ENCODE measurements at places on chromosomes 5 and 9.

GRCh38 chr9:122263699-122264349, 816 bp downstream of the RBM18 start:
- DNase-seq = no peak

- DNase-seq = no peak
These were observed 529 bp downstream of the UBAC1 start for GRCh38 chr9:135960411-135961276.

DNA sequence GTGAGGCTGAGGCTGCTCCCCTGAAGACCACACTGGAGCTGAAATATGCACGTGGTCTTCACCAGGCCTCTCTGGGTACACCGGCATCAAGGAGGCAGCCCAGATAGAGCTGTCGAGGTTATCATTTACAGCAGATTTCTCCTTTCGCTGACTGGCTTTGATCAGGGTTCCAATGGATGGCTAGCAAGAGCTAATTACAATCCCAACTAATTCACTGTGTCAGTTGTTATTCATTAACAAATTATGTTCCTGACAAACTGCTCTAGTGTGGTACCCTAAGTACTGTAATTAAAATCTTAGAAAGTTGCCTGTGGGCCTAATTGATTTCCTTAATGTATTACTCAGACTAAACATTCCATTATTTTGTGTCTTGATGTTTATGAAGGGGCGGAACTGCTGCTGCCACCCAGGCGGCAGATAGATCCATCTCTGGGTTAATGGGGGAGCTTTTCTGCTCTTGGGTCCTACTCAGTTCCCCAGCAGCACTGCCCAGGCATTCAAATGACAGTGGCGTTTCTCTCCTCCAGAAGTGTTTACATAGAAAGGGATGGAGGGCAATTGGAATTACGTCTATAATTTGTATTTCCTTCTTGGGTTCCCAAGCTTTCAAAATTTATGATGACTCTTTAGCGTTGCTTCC, 71.7 kb upstream of the RAD23B start:
- no peak for DNase-seq

- no peak for DNase-seq
These were observed 446.6 kb downstream of the ARHGEF28 start for GRCh38 chr5:74072646-74073045.

- no peak for DNase-seq
These were observed 760.9 kb upstream of the ACO1 start for GRCh38 chr9:31623511-31623910.

DNA sequence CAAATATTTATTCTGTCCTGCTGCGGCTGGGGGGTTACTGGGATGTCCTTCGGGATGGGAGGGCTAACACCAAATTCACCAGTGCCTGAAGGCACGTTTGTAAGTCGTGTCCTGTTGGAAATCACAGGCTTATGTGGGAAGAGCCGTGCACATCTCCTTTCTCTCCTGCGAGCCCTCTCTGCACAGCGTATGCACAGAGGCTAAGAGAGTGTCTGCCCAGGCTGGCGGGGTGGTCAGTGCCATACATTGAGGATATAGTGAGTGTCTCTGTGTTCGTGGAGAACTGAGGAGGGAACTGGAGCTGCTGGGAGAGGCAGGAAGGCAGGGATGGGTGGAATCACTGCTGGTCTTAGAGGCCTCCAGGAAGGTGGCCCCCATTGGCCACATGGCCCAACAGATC, 110.1 kb downstream of the WNK2 start:
- DNase-seq = no peak

DNA sequence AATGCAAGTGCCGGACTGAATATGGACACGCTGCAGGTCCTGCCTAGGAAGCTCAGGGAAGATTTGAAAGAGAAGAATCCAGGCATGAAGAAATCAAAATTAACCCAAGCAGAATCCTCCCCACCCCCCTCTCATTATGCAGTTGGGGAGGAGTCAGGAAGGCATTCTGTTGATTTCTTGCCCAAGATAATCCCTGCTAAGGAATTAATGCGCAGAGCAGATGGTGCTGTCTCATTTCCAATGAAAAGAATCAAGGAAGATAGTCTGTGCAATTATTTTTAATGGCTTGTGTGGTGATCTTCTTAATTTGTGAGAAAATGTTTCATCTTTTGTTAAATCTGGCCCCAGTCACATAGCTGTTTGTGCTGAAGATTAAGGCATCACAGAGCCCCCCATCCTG, 145.0 kb downstream of the ZNF462 start:
- DNase-seq = no peak

GRCh38 chr5:2525351-2525750, 226.1 kb downstream of the IRX2 start:
- DNase-seq = no peak

- DNase-seq = no peak
These were observed 836 bp downstream of the PCSK5 start for GRCh38 chr9:75891277-75891741.

DNA sequence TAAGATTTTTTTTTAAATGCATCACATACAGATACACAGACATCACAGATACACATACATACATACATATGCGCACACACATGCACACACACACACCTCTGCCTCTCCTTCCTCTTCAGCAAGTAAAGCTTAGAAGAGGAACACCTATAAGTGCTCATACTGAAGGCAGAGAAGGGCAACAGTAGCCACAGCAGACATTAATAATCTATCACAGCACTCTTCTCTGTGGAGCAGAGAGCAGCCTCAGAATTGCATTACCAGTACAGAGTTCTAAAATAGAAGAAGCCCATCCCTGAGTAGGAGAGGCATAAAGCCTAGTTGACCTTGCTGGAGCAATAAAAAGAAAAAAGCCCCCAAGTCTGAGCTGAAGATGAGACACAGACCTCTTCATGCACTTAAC, 110.6 kb downstream of the MLLT3 start:
- no peak for DNase-seq

DNA sequence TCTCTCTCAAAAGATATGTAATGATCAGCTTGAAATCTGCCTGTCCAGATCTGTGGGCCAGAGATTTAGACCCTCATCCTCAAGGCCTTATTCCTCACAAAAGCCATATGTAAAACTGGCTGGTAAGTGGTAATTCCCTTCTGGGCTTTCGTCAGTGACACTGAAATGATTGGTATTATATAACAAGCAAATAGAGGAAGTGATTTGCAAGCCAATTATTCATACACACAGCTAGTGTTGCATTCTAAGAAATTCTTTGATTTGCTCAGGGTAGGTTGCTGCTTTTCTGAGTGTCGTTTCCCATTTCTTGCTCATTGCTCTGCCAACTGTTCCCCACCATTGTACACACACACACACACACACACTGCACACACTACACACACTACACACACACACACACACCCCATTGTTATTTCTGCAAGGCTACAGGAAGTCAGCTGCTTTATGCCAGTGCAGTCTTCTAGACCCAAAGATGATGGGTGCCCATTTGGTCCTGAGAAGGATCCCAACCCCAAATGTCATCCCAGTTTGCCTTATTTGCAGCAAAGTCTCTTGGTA, 76.8 kb downstream of the PRLR start:
- no peak for DNase-seq

DNA sequence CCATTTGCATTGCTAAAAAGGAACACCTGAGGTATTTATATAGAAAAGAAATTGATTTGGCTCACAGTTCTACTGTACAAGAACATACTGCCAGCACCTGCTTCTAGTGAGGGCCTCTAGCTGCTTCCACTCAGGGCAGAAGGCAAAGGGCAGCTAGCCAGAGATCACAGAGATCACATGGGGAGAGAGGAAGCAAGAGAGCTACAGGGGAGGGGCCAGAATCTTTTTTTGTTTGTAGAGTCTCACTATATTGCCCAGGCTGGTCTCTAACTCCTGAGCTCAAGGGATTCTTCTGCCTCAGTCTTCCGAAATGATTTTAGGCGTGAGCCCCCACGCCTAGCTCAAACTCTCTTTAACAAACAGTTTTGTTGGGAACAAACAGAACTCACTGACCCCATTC, 6.1 kb downstream of the SLCO4C1 start:
- DNase-seq = no peak

DNA sequence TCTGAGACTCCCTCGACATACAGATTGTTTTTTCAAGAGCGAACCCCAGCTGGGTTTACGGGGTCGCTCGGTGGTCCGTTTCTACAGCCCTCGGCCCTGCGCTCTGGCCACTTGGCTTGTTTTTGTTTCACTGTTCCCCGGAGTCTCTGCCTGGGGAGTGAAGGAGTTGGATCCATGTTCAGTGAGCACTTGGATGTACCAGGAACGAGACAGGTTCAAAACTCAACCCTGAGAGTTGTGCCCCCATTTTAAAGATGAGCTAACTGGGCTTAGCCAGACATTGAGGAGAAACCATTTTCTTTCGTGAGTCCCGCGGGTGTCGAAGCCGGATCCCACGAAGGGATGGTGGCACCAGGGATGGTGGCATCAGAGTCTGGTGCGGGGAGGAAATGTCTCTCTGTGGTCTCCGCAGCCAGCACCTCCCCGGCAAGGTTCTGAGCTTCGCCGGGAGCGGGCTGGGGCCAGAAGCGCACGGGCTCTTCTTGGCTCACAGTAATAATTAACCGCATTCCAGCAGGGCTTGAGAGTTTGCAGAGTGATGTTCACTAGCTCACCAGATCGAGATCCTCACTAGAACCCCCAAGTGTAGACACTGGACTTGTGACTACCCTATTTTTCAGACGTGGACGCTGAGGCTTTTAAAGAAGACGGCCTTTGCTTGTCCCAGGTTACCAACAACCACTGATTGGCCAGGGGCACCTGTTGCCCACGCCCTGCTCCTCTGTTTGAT, 1.0 kb downstream of the MSX2 start:
- DNase-seq = no peak

DNA sequence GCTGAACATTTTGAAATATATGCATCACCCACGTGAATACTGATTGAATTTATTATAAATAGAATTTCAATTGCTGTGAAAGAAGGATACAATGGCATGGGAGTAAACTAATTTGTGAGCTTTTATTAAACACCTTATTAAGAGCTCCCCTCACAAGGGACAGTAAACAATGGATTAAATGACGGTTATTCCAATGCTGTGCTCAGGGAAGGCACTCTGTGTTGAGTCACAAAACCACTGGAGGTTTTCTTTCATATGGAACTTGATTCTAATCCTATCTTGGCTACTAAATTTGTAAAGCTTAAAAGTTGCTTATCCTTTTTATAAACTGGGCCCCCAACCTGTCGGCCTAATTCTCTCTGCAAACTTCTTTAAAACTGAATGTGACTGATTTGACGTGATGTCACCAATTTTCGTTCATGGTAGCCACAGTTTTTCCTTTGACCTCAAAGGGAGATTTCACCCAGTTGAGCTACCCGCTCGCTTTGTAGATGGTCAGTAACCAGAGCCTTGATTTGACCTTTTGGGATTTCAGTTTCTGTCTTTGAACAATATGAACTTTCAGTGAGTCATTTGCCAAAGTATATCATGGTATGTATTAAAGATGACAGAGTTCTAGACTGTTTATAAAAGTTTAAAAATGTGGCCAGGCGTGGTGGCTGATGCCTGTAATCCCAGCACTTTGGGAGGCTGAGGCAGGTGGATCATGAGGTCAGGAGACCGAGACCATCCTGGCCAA, 61.3 kb upstream of the PIK3R1 start:
- DNase-seq = no peak

DNA sequence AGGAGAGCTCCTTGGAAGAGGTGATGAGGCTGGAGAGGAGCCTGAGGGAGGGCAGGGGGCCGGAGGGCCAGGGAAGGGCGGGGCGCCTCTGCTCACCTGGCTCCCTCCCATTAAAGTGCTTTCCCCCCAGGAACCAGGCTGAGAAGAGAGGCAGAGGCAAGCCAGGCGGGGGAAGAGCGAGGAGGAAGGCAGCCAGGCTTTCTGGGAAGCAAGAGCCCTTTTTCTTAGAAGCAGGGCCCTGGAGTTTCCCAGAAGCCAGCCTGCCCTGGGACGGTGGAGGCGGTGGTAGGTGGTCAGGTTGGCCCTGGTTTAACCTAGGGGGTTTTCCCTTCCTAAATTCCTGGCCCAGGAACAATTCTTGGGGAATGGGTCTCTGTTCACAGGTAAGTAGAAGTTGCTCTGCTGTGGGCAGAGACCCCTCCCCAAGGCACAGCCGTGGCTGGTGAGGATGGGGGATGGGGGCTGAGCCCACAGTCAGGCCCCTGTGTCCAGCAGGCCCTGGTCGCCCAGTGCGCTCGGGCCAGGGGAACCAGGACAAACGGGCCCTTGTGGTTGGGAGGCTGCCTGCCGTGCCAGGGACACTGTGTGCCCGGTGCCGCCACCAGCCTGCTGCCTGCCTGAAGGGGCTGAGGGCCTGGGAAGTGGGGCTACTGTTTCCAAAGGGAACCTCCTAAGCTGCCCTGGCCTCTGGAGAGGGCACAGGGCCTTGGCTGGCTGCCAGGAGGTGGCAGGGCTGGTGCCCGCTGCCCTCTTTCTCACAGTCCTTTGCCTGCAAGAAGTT, 16.6 kb upstream of the RALGDS start:
- DNase-seq = no peak

DNA sequence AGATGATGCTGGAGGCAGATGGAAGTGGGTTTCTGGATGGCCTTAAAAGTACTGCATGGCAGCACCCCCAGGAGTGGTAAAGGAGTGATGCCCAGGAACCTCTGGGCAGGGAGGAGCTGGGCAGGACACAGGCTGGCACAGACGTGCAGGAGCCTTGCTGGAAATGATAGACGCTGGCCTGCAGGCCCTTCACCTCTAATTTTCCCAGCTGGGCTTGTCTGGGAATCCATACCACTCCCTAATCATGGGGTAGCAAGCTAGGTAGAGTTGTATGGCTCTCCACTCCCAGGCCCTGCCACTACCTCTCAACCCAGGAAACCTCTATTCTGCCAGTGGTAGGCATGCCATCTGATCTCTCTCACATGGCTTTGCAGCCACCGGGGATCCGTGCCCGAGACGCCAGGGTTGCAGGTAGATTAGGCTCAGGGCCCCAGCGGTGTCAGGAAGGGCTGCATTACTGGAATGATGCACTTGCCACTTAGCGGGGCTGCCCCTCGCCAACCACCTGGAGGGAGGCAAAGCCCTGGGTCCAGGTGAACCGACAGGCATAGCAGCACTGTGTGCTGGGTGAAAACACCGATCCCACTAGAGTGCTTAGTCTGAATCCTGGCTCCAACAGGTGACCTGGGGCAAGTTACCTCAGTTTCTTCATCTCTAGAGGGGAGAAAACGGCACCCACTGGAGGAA, 79.6 kb upstream of the SLC25A51 start:
- DNase-seq = no peak

DNA sequence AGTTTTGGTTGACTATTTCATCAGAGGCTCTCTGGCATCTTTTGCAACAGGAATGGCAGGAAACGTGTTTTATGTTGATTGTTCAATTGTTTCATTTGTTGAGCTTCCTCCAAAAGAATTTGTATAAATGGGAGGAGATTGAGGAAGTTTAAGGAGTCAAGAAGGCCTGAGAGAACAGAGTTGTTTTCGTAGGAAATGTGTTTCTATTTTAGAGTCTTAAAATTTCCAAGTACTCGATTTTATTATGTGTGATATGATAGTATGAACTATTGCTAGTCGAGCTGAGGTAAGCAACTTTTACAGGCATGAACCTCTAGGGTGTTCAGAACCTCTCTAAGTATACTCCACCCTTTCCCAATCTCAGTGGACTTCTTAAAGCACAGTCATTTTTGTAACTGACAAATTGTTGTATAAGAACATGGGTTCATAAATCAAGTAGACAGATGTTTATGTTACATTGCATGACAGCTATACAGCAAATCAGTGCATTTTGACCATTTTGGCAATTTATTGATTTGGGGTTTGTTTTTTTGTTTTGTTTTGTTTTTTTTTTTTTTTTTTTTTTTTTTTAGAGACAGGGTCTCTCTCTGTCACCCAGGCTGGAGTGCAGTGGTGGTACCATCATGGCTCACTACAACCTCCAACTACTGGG, 47.4 kb downstream of the POLK start:
- no peak for DNase-seq

GRCh38 chr9:85027870-85028269, 358.3 kb downstream of the NTRK2 start:
- no peak for DNase-seq

Data from stimulated activated CD4-positive, alpha-beta T cell treated with anti-CD3 and anti-CD28 coated beads, Interleukin-15, amount 100 ng/mL, for 1 hour (primary cell).